WTC11 (cell line): ENCODE measurements at places on chromosomes 5 and 9. TPM values are rescaled to one million over a fixed set of nuclear protein-coding genes. Genes with fewer than 3 reads are reported as not detected.

The IRX2 gene
- total RNA-seq: 51.5 to 63.2 TPM (median 52.0 TPM) in 3 replicates

The RFX3 gene
- total RNA-seq: 13.3 to 17.5 TPM (median 13.7 TPM) in 3 replicates

The NDUFAF2 gene
- total RNA-seq: 39.1 to 45.9 TPM (median 42.0 TPM) in 3 replicates

DNA sequence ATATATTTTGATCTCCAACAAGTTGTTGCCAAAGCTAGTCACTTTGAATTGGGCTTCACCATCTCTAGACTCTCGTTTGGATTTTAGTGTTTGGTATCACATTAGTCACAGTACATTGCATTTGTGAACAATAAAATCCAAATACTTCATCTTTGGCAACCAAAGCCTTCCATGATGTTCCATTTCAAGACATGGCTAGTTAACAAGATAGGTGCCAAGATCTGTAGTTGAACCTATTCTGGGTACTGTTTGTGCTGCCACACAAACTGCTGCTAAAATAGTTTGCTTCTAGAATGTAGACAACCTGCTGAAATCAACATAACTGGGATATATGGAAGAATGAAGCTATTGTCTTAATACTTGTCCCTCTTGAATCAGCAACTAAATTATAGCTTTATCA lies 207.5 kb downstream of the LRRC70 start:
- DNase-seq: no peak

GRCh38 chr9:114271556-114272510 lies 51.1 kb upstream of the ORM1 start:
- peak; percentile 58 for DNase-seq

DNA sequence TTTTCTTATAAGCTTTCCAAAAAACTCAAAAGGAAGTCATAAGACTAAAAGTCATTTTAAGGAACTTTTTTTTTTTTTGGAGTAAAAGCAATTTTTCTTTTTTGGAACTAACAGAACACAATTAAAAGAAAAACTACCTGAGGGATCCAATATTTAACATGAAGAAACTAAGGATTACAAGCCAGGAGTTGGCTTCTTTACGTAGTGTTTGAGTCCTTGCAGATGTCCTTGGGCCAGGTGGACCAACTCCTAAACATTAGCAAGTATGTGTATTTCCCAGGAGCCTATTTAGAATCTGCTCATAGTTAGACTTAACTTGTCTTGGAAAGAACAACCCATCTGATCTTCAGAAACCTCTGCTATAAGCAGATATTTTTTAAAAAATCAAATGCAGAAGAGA lies 154.1 kb upstream of the EFNA5 start:
- no peak for DNase-seq

DNA sequence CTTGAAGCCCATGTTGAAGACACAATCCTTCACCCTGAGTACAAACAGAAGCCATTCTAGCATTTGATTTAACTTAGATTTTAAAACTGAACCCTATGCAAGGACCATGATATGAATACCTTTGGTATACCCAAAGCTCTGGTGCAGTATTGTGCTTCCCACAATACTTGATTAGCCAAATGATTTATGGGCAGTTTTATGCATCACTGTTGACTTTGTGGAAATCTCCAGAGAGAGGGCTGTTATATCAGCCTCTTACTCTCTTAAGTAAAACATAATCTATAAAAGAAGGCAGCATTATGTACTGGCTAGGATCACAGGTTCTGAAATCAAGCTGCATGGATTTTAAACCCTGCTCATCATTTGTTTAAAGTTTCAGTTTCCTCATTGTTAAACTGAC lies 762.8 kb downstream of the EFNA5 start:
- no peak for DNase-seq
